CD4-positive, alpha-beta T cell treated with Interleukin-6 for 4 hours (primary cell): ENCODE measurements at places on chromosomes 12 and 14.

GRCh38 chr14:59374048-59374447, 91.1 kb downstream of the GPR135 start:
- no peak for DNase-seq

GRCh38 chr12:105347499-105347898, 17.0 kb downstream of the C12orf75 start:
- no peak for DNase-seq

DNA sequence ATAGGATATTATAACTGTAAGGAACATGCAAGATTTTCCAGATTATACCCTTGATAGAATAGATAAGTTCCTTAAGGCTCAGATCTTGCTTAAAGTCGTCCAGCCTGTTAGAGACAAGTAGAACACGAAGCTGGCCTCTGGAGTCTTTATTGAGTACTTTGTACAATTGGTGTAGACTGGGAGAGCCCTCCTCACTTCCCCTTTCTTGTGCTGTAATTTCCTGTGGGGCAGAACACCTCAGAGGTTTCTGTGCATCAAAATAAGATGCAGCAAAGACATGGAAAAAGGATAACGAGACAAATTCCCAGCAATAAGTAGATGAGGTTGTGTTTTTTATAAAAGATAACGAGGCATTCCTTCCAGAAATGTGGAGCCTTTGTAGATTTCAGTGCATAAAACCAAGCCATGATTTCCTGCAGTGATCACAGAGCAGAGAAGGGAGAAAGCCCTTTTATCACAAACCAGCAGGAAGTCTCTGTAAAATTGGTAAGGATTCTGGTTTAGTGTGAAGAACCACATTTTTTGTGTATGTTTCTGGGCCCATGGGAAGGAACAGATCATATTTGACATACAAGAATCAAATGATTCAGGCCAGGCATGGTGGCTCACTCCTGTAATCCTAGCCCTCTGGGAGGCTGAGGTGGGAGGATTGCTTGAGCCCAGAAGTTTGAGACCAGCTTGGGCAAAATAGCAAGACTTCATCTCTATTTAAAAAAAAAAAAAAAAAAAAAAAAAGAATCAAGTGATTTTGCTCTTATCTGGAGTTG, 18.0 kb downstream of the GPRC5A start:
- DNase-seq, result no peak

DNA sequence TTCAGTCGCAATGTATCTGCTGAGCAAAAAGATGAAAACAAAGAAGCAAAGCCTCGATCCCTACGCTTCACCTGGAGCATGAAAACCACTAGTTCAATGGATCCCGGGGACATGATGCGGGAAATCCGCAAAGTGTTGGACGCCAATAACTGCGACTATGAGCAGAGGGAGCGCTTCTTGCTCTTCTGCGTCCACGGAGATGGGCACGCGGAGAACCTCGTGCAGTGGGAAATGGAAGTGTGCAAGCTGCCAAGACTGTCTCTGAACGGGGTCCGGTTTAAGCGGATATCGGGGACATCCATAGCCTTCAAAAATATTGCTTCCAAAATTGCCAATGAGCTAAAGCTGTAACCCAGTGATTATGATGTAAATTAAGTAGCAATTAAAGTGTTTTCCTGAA, 19.8 kb downstream of the CKB start:
- DNase-seq, result no peak

- DNase-seq, result no peak
Observed at GRCh38 chr14:79583738-79584408, 627.4 kb downstream of the DIO2 start.

DNA sequence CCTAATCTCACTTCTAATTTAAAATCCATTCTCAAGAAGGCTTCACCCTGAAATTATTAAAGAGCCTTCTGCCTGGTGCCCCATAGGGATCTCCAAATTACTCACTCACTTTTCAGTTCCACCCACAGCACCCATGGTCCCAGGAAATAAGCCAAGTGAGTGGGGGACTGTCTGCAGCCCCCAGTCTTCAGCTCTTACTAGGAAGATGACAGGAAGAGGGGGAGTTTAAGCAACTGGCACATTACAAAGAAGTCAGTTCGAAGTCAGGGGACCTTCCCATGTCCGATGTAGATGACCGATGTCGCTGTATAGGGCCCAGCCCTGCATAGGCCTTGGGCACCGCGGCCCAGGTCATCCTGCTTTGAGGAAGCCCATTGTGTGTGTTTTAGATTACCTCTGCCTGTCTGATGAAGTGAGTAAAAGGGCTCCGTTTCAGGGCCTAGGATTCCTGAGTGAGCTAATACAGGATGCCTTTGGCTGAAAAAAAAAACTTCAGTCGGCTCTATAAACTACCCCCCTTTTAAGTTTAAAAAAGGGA, 1.9 kb downstream of the ACTN1 start:
- DNase-seq, result no peak

DNA sequence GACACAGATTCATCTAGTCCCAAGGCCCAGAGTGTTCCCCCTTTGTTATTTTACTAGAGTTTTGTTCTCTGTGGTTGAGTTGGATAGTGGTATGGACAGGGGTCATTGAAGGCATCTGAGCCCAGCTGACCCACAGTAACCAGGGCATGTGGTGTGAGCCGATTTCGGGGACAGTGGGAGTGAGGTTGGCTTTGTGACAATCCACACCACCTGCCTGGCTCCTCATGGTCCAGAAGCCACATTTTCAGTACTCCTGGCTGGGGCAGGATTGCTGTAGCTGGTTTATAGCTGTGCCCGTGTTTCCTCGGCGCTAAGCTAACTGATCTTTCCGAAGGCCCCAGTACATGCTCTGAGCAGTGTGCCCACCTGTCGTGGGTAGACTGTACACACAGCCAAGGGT, 116.0 kb downstream of the TSPAN9 start:
- no peak for DNase-seq

- DNase-seq, result no peak
Observed at GRCh38 chr14:59245809-59246295, 57.4 kb downstream of the DAAM1 start.

- no peak for DNase-seq
Observed at GRCh38 chr12:127716166-127716565, 550.8 kb upstream of the TMEM132C start.

DNA sequence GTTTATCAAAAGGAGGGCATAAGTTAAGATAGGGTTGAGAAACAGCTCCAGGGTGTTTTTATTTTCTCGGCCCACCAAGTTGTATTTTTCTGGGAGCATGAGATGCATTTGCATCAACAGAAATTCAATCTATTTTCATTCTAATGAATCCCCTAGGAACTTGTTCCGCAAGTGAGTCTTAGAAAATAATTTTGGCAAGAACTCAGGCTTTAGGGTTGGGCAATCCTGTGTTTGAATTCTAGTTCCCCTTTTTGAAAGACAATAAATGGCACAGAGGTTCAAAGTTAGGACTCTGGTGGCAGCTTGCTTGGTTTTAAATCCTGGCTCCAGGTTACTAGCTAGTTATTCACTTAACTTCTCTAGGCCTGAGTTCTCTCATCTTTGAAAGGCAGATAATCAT, 23.7 kb downstream of the SLC5A8 start:
- no peak for DNase-seq

DNA sequence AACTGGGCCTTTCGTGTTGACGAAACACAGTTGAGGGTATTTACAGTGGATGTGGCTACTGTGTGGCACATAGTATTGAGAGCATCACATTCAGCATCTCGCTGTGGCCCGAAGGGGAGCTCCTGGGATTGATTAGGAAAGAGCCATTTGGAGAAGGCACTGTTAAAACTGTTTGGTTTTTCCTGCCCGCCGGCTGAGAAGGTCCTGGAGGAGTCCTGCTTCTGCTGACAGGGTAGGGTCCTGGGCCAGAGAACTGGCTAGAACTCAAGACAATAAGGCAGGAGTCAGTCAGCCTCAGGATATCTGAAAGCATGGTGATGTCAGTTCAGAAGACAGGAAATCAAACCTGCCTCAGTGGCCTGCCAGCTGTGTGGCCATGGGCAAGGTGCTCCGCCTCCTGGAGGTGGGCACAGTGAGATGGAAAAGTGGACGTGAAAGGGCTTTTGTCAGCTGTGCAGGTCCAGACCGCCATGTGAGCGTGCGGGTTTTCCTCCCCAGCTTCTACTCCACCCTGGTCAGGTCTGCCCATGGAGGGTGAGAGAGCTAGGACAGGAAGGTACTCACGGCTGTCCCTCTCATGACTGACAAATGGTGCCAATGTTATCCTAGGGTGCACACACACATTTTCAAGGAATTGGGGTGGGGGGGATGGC, 92.3 kb downstream of the NTF3 start:
- DNase-seq, result no peak

- DNase-seq, result no peak
Observed at GRCh38 chr12:131282292-131283080, 328.8 kb downstream of the ADGRD1 start.
